Bone marrow (tissue), 2 donors: ENCODE measurements at places on chromosomes 1 and 21.

DNA sequence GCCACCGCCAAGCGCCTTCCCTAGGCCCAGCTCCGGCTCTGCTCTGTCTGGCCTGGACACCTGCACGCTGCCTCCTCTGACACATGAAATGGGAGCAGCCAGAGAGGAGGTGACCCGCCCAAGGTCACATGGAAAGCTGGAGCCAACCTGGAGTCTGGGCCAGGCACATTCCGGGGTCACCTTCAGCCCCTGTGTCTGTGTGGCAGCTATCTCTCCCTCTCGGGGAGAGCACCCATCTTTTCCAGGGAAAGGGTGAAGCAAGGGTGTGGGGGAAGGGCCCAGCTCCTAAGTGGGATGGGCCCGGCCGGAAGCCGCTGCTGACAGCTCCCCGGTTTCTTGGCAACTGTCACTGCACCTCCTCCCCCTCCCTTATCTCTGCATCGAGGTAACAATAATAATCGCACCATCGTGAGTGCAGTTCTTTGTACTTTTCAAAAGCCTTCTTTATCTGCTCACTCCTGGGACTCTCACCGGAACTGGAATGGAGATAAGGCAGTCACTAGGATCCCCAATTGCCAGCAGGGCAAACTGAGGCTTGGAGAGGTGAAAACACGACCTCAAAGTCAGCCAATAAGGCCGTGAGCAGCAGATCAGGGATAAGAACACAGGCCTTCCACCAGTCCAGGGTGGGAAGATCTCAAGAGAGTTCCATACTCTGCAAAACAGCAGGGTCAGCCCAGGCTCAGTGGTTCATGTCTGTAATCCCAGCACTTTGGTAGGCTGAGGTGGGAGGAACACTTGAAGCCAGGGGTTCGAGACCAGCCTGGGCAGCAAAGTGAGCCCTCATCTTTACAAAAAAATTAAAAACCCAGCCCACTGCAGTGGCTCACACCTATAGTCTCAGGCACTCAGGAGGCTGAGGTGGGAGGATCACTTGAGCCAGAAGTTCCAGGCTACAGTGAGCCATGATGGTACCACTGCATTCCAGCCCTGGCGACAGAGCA is 36.9 kb downstream of the RAP1GAP start:
- DNase-seq: no peak

DNA sequence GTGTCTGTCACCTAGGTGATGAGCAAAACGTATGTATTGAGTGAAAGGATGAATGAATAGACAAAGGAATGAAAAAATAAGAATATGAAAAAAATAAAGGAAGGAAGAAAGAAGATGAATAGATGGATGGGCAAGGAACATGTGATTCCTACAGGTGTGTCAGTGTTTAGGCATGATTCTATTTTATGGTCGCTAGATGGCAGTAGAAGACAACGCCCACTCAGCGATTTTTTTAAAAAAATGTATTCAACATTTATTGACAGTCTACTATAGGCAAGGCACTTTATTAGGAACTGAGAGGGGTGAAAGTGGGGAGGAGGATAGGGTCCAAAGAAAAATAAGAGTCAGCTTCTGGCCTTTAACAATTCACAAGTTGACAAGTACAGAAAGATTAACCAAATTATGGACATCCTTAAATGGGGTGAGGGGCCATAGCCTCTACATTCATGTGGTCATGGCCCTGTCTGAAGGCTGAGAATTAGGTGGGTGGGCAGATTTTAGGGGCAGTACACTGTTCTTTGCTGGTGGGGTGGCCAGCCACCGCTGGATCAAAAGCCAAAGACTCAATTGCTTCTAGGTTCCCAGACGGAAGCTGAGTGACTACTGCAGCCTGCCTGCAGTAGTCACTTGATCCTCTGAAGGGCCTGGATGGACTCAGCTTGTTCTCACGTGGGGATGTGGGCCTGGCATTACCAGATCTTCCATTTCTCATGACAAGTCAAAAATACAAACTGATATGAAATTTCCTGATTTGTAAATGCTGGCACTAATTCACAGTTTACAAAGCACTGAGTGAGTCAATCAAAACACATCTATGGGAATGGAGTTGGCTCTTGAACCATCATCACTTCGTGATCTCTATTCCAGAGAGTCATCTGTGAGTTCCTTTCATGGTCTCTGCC is 83.9 kb downstream of the FASLG start:
- DNase-seq: peak; percentile 51

- DNase-seq: no peak
Observed at GRCh38 chr1:217542837-217543236, 88.1 kb downstream of the GPATCH2 start.

GRCh38 chr1:81596341-81596740 is 204.4 kb upstream of the ADGRL2 start:
- DNase-seq: no peak

GRCh38 chr21:43613755-43614638 is 45.3 kb downstream of the HSF2BP start:
- DNase-seq: no peak

- no peak for DNase-seq
Observed at GRCh38 chr1:178512566-178513277, at the start of gene TEX35. TEX35 (plus strand) TSS chr1:178513109; CDS start chr1:178513189, 80 bp downstream.

DNA sequence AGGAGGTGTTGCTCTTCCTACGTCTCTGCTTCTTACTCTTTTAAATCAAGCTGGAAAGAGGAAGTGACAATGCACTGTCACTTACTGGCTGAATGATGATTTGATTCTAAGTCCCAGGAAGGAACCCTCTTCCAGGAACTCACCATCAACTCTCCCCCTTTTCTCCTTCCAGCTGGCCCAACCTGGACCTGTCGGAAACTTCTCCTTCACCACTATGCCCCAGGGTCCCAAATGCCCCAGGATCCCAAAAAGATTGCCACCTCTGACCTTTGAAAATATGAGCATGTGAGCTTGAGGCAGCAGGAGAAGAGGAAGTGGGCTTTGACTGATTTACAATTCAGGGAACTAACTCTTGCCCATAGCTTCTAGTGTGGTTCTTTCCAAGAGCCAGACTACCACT is 5.3 kb upstream of the ADAMTS5 start:
- no peak for DNase-seq

GRCh38 chr21:17352996-17353655 is 159.7 kb upstream of the CXADR start:
- no peak for DNase-seq

- DNase-seq: no peak
Observed at GRCh38 chr1:115906627-115907026, 65.7 kb upstream of the NHLH2 start.

DNA sequence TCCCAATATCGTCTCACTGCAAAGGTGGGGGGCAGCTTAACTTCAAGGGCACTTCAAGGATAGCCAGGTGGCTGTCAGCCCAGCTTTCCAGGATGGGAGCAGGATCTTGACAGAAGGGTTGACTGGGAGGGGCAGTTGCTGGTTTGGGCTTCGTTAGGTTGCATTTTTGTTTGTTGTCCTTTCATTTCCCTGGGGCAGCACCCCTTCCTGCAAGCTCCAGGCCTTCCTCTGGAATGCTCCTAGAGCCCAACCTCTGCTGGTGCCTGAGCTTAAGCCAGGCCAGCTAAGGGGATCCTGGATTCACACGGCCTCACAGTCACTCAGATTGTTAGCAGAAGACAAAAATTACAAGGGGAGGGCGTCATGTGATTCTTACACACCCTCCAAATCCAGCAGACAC is 4.1 kb upstream of the OLIG2 start:
- no peak for DNase-seq

DNA sequence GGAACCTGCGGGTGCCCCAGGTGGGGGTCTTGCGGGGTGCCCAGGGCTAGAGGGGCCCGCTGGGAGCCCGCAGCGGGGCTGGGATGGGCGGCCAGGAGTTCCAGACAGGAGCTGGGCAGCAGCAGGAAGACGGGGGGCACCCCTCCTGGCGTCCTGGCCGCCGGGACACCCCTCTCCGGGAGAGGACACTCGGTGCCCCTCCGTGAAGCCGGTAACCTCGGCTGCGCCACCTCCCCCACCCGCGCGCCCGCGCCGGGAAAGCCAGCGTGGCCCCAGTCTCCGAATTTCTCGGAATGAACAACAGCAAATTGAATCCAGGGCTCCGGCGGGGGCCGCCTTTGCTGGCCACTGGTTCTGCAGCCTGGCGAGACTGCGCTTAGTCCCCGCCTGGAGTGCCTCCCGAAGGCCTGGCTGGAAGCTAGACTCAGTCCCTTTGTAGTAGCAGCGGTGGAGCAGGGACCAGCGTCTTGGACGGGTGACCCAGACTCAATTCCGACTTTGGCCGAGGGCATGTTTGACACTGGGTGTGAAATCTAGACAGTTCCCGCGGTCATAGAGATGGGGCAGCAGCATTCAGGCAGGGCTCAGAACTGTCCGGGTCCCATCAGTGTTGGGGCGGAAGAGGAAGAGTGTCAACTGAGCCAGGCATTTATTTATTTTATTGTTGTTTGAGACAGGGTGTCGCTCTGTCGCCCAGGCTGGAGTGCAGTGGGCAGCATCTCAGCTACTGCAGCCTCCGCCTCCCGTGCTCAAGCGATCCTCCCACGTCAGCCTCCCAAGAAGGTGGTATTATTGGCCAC is 773 bp downstream of the IFNGR2 start:
- DNase-seq: no peak

DNA sequence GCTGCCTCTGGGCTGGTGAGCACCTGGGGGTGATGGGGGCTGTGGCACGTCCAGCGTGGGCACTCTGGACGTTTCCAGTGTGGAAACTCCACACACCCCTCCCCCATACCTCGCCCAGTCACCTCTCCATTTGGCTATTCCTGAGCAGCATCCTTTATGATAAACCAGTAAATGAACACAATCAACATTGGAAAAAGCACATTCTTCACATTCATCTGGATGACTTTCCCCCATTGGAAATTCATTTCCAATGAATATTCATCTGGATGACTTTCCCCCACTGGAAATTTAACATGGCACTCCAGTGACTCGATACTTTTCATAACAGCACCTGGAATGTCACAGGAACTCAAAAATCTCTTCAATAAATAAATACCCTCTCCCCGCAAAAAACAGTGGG is 104.8 kb upstream of the KRTAP19-8 start:
- DNase-seq: no peak

- no peak for DNase-seq
Observed at GRCh38 chr1:169928438-169929209, 34.9 kb upstream of the SCYL3 start.

DNA sequence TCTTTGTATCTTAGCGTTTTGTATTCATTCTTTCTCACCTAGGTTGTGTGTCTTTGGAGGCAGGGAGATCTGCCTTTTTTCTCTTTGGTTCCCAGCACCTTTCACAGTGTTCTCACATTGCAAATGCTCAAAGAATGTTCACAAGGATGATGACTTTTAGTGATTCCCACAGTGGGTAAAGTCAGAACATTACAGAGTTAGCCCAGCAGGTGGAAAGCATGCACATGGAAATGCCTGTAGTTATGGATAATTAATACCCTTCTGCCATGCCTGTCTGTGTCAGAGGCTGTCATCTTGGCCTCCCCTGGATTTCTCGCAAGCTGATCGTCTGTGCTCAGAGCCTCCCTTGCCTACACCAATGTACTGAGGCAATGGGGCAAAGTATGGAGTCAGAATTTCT is 458.9 kb downstream of the LMO4 start:
- DNase-seq: no peak

DNA sequence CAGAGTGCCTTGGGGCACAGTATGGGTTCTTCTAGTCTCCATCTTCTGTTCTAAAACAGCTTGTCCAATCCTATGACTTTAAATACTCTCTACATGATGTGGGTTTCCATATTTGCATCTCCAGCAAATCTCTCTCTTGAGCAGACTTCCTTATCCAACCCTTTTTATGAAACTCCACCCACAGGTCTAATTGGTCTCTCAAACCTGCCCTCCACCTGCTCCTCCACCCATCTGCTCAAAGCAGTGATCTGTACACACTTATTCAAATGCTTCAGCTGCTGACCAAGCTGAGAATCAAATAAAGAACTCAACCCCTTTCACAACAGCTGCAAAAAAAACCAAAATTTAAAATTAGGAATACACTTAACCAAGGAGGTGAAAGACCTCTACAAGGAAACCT is 11.5 kb downstream of the MCOLN2 start:
- DNase-seq: no peak

GRCh38 chr1:147052143-147052542 is 114.0 kb downstream of the NBPF12 start:
- no peak for DNase-seq

DNA sequence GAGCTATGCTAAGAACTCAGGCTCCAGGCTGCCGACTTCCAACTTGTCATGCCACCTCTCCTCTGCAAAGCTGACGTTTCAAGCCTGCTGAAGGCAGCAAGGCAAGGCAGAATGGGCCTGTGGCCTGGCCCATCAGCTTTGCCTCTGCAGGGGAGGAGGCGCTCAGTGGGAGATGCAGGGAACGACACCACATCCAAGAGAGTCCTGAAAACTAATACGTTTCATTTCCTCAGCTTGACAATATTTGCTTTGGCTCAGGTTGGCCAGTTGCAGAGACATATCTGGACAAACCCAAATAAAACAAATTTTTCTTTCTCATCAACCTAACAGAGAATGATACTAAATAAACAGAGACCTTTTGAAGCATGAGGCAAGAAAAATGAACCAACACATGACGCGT is 35.3 kb downstream of the BEND5 start:
- no peak for DNase-seq

- no peak for DNase-seq
Observed at GRCh38 chr1:43005460-43006361, 47.0 kb upstream of the SLC2A1 start.

GRCh38 chr1:116504308-116505156 is 66.3 kb downstream of the CD58 start:
- DNase-seq: peak; percentile 96

DNA sequence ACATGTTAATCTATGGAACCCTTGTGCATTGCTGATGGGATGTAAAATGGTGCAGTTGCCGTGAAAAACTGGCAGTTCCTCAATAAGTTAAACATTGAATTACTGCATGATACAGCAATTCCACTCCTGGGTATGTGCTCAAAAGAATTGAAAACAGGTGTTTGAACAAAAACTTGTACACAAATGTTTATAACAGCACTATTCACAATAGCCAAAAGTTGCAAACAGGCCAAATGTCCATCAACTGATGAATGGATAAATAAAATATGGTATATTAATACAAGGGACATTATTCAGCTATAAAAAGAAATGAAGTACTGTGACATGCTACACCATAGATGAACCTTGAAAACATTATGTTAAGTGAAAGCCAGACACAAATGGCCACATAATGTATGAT is 17.7 kb upstream of the SRSF10 start:
- DNase-seq: no peak
